ENCODE measurements at places on chromosomes 11 and 22.

DNA sequence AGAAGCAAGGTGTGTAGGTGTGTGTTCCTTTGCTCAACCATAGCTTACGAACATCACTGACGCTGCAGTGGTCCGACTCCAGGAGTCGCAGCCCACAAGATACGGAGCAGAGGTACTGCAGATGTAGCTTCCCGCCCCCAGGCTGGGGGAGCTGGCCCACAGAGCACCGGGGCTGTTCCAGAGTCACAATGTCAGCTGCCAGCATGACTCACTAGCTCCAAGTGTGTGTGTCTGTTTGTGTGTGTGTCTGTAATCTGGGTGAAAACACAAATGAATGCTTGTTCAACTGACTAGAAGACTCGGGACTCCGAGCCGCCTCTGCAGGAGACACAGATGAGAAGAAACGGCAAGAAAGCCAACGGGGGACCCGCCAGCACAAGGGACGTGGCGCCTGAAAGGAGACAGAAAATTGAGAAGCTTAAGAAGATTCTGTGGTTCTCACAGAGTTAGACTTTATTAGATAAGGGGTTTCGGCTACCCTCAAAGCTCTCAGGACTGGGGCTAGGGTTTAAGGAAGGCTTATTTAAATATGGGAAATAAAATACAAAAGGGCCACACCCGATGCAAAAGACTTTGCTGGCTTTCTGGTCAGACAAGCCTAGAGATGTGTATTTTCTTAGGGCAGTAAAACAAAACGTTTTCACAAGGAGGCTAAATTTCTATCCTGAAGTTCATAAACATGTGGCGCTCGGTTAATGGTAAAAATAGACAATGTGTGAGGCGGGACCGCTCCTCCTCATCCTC lies 10.7 kb downstream of the VSIG10L2 start:
- no peak for DNase-seq

DNA sequence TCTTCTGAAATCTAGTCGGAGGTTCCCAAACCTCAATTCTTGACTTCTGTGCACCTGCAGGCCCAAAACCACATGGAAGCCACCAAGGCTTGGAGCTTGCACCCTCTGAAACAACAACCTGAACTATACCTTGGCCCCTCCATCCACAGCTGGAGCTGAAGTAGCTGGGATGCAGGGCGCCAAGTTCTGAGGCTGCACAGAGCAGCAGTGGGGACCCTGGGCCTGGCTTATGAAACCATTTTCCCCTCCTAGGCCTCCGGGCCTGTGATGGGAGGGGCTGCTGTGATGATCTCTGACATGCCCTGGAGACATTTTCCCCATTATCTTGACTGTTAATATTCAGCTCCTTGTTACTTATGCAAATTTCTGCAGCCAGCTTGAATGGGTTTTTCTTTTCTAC lies 38.3 kb upstream of the MMP7 start:
- no peak for DNase-seq

DNA sequence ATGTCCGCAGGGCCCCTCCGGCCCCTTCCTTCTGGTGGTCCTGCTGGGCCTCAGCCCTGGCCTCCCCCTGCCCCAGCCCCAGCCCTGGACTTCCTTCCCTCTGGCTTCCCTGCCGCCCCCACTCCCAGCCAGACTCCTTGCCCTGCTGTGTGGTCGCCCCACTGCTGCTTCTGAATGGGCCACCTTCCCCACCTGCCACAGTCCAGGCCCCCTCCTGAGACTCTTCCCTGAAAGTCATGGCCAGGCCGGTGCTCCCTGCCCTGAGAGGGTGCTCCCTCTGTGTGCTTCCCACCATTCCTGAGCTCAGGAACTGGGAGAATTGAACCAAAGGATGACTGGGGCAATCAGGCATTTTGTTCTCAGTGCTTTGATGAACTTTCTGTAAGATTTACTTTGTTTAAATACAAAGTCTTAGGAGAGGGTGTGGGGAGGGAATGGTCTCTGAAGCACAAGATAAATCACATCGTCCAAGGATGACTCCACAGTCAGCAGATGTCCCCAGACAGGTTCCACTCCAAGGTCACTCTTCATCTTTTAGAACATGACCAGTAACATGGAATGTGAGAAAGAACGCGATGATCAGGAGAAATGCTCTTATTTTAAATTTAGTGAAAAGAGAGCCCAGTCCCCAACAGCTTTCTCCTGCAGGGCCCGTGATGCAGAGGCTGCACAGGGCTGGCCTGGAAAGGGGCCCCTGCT lies 774 bp downstream of the APOBEC3D start:
- no peak for DNase-seq

DNA sequence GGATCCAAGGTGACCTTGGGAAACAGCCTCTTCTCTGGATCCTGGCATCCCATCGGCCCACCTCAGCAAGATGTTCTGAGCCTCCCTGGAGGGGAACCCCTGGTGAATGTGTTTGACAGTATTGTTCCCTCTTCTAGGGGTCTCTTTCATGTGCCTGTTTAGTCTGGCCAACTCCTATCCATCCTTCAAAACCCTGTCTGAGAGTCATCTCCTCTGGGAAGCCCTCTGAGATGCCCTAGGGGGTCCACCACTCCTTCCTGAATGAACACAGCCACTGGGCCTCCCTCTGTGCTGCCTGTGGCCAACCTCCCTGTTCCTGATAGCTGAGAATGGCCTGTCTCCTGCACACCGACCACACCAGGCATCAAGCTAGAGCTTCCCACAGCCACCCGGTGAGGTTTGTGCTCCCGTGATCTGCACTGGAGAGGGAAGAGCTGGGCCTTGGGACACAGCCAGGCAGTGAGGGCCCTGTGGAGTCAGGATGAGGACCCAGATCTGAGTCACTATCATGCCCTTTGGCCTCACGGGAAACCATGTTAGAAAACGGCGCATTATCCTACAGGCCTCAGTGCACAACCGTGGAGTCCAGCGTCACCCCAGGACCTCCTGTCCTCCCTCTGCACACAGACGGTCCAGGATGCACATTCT lies 8.8 kb downstream of the WNT7B start:
- no peak for DNase-seq

DNA sequence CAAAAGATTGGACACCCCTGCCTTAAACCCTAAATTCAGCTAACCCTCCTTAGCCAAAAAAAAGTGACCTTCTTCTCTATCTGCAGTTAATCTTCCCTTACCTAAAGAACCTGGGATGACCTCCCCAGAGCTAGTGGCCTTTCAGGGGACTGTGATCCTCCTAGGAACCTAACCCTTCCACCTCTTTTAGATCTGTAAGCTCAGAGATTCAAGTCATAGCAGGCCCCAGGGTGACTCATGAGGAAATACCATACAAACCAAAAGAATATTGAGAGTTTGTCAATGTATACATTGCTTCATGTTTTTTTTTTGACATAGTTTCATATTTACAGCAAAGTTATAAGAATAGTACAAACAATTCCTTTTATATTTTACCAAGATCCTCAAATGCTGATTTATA lies 38.3 kb upstream of the CXCR5 start:
- DNase-seq, result no peak

GRCh38 chr11:113147249-113147648 lies 167.1 kb upstream of the TTC12 start:
- DNase-seq, result no peak

GRCh38 chr11:44621140-44621681 lies 55.7 kb downstream of the CD82 start:
- no peak for DNase-seq

DNA sequence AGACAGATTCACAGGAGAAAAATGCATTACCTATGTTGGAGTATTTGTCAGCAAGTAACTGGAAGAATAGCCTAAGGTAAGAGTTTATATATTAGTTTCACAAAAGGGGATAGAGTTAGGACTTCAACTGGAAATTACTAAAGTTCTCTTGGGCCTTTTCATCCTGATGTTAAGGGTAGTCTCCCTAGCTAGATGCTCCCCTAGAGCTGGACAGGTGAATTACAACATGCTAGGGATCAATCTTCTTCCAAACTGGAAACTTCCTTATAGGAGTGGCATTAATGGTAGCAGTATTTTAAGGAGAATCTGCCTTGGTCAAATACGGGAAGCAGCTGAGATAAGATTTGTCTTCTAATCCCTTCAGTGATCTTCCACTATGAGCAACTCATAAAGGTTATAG lies 632.8 kb upstream of the RAG2 start:
- no peak for DNase-seq

- DNase-seq, result no peak
Measured at GRCh38 chr22:39214383-39215069, 30.3 kb downstream of the PDGFB start.
